ENCODE measurements at places on chromosomes 13 and 19.

DNA sequence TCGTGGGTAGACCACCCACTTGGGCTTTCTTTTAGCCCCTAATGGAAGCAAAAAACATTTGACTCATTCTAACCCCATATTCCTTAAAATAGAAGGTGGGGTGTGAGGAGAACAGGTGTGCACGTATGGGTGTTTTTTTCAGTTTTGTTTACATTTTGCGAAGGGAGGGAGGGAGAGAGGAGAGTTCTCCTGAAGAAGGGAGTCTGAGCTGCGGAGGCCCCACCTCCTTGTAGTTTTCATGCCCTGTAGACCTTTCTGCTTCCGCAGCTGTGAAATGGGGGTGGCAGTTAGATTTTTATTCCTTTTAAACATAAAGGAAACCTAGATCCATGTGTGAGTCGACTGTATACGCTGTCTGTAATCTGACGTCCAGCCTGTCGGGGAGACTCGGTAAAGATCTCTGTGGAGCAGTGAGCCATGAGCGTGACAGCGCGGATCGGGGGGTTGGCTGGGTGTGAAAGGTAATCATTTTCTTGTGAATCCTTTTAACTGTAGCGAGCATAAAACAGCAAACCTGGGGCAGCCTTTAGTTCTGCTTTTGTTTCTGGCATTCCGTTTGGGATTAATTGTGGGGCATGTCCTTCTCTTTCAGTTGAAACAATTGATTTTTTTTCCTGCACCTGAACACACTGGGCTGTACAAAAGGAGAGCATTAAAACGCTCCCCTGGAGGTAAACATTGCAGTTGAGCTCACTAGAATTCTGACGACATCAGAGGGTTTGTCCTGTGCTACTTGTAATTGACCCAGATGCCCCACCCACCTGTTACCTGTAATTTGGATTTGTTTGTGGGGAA, 2.3 kb downstream of the UPF1 start:
- peak; percentile 29 for DNase-seq

- DNase-seq, result no peak
Observed at GRCh38 chr19:54439174-54439851, 9.7 kb upstream of the LENG8 start.

GRCh38 chr13:45496942-45497341, 32.2 kb downstream of the COG3 start:
- no peak for DNase-seq

GRCh38 chr13:38824342-38824741, 137.5 kb downstream of the FREM2 start:
- DNase-seq, result no peak

GRCh38 chr19:57263244-57263741, 17.0 kb upstream of the ZNF460 start:
- no peak for DNase-seq

- DNase-seq, result no peak
Observed at GRCh38 chr13:48260970-48261369, 28.0 kb downstream of the ITM2B start.

DNA sequence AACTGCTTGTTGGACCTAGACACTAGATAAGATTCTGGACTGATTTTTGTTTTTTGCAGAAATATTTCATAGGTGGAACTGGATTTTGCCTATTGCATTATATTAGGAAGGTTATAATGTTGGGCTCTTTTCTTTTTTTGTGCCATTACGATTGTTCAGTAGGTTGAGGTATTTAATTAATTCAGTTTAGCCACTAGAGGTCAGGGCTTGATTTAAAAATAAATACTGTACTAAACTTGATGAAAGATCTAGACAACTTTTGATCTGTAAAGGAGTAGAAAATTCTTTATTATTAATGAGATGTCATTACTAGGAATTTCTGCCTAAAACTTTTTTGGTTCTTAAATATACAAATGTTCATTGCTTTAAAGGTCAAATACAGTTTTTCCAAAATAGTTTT, 15.2 kb upstream of the SUPT20H start:
- DNase-seq, result peak; percentile 14

DNA sequence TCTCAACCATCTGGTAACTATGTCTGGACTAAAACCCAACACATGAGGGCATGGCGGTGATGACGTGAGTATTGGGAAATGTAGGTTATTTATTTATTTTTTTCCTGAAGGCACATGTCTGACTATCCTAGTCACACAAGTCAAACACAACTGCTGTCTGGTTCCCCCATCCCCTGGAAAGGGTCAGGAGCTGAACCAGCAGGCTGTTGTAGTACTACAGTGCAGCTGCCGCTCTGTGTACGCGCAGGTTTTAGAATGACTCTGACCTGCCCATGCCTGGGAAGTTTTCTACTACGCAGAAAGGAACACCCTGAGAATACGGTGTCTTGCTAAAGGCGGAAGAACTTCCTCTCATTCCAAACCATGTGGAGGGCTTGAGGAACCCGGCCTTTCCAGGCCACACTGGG, 1.2 kb downstream of the SLC7A1 start:
- peak; percentile 67 for DNase-seq
